ENCODE measurements at places on chromosomes 16 and 17.

GRCh38 chr17:40321961-40322357 lies 13.0 kb downstream of the RARA start:
- DNase-seq = no peak

GRCh38 chr16:30437511-30438046 lies 7.7 kb upstream of the DCTPP1 start:
- DNase-seq = no peak

GRCh38 chr17:70525961-70526360 lies 356.6 kb downstream of the KCNJ2 start:
- DNase-seq = no peak

GRCh38 chr16:51129105-51129504 lies 22.0 kb downstream of the SALL1 start:
- no peak for DNase-seq

DNA sequence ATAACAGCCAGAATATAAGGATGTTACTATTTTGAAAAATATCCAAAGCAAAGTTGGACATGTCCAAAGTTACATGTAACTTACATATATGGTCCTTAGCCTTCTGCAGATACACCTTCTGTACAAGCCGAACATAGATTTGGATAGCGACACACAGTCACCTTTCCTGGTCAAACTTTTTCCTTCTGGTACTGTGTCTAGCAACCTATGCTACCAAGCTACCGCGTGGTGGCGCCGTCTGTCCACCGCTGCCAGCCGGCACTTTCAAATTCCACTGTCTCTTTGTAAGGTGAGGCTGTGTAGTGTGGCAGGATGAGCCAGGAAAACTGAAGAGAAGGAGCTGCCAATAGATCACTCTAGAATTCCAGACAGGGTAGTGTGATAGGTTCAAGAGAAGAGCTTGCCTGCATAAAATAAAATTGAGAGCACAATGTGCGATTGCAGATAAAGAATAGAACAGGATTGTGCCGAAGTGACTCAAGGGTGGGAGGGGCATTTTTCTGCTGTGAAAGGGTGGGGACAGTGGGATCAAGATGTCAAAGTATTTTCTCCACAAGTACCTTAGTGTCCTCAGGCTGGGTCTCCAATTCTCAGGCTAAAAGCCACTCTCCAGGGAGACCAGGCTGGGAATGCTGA lies 366.9 kb downstream of the SLC39A11 start:
- no peak for DNase-seq

- DNase-seq = no peak
Observed at GRCh38 chr16:49961089-49961488, 63.9 kb upstream of the CNEP1R1 start.

DNA sequence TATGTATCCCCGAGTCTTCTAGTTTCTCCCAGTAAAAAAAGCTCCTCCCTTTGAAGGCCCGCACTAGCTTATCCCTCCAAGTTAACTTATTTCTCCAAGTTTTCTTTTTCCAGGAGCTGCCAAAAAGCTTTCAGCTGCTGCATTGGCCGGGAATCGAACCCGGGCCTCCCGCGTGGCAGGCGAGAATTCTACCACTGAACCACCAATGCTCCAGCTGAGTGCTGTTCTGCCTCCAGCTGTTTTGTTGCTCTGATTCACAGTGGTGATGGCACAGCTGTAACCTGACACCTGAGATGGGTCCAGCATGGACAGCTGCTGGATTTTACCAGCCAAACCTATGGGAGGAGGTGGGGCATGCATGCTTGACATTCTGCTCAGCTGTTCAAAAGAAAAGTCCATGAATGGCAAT lies 22.1 kb downstream of the VAC14 start:
- no peak for DNase-seq

GRCh38 chr16:12252616-12253015 lies 276.1 kb downstream of the SNX29 start:
- no peak for DNase-seq

DNA sequence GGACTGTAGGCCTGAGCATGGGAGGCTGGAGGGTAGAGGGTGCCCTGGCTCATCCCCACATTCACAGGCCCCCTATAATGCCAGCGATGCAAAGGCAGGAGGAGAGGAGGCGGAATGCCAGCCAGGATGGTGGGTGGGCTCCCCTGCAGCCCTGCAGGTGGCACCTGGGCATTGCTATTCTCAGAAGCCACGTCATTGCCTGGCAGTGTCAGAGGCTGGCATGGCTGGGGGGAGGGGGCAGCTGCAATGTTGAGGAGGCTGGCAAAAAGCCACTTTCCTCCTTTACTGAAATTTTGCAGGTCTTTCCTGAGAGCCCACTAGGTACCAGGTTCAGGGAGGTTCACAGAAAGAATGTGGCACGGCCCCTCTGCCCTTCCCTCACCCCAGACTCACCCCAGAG lies 36.2 kb downstream of the RAB11FIP4 start:
- no peak for DNase-seq

DNA sequence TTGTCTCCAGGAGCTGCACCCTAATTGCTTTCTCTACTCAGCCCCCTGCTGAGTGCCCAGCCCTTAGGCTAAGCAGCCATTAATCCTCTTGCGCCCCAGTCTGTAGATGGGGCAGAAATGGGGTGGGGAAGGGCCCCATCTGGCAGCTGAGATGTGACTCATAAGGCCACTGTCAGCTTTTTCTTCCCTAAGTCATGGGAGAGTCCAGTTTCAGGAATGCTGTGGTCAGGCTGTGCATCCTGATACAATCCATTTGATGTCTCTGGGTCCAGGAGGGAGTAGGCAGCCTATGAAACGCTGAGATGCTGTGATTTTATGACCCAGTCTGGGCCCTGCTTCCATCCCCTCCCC lies 12.3 kb downstream of the PLXDC1 start:
- no peak for DNase-seq

DNA sequence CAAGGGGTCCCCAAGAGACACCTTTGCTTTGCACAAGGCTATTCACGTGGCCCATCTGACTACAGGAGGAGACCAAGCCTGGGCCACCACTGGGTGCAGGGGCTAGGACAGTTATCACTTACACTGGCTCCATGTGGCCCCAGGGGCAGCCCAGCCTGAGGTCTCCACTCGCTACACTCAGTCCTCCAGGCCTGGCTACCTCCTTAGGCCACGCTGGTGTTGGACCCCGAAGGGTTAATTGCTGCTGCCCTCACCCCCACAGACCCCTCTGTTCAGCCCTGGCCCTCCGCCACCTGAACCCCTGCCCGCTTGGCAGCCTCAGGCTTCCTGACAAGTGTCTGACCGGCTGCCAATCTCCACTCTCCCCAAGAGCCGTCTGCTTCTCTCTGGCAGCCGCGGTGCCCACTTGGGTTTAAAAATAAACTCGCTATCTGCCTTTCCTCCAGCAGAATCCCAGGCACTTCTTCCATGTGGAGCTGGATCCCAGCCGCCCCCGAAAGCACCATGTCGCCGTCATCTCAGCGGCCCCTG lies 27.8 kb downstream of the ADAM11 start:
- DNase-seq = no peak

DNA sequence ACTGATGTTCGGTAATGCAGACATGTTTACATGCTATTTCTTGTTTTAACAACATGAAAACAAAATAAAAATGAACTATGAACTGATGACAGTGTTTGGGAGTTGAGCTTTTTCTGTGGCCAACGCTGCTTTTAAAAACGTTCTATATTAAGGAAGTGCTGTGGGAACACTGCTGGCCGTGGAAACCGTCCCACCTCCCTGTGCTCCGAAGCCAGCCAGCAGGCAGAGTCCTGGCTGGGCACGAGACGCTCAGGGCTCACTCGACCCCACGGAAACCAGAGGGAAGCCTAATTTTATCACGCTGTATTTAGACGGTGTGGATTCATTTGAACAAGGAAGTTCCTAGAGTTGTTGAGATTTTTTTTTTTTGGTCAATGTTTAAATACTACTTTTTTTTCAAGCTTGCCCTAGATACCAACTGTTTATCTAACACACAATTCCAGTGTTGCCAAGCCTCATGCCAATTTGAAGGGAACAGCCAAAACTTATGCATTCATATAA lies 25.8 kb downstream of the ADCY9 start:
- peak; percentile 36 for DNase-seq

- peak; percentile 67 for DNase-seq
Observed at GRCh38 chr17:17051791-17052461, 9.7 kb downstream of the MPRIP start.

All from inflammatory macrophage (primary cell).